ENCODE measurements at places on chromosomes 1 and 21.

DNA sequence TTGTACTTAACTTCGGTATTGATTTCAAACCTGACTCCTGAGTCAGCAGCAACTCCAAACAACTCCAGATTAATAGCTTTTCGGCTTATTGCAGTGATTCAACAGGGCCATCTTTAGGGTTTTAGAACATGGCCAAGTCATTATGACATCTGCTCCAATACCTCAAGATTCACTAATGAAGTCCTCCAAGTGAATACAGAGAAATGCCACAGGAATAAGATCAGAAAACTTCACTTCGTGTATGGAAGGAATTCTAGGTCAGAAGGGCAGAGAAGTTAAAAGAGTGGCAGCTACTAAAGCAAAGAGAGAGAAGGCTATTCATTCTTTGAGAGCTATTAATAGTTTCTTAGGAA is 7.6 kb upstream of the C1orf116 start:
- no peak for DNase-seq

GRCh38 chr1:44029911-44030604 is 1.2 kb downstream of the SLC6A9 start:
- peak; percentile 76 for DNase-seq

GRCh38 chr1:223087291-223088255 is 55.5 kb downstream of the TLR5 start:
- DNase-seq: no peak

DNA sequence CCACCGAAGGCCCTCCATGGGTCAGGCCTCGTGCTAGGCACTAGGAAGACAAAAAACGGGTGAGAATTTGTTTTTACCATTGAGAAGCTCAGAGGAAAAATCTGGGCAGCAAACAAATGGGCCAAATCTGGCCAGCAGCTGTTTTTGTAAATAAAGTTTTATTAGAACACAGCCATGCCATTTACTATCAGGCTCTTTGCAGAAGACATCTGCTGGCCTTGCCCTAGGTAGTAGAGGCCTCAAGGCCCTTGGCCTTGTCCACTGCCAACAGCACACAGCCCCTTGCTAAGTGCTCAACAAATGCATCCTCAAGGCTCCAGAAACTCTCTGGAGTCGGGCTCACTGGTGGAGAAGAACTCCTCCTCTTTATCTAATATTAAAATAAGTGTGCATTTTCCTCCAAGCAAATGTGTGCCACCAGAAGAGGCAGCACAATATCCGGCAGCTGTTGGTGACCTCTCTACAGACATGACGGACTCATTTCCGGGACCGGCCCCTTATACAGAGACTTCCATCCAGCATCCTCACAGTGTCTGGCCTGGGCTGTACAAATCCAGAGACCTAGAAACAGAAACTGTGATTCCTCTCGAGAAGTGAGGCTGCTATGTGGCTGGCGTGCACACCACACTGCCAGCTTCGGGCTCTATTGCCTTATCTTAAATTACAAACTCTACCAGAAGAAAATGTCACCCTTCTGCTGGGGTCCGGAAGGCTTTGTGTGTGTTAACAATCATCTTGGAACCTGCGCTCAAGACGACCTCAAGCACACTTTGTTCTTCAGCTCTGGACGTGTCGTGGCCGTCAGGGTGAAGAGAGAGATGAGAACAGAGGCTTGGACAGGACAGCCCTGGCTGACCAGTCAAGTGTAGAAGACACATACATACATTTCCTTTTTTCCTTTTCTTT is 203.9 kb downstream of the TOMM20 start:
- no peak for DNase-seq
